ENCODE measurements at places on chromosomes 6 and 20.

GRCh38 chr6:16999491-17000436, 102.1 kb upstream of the STMND1 start:
- DNase-seq, result no peak

DNA sequence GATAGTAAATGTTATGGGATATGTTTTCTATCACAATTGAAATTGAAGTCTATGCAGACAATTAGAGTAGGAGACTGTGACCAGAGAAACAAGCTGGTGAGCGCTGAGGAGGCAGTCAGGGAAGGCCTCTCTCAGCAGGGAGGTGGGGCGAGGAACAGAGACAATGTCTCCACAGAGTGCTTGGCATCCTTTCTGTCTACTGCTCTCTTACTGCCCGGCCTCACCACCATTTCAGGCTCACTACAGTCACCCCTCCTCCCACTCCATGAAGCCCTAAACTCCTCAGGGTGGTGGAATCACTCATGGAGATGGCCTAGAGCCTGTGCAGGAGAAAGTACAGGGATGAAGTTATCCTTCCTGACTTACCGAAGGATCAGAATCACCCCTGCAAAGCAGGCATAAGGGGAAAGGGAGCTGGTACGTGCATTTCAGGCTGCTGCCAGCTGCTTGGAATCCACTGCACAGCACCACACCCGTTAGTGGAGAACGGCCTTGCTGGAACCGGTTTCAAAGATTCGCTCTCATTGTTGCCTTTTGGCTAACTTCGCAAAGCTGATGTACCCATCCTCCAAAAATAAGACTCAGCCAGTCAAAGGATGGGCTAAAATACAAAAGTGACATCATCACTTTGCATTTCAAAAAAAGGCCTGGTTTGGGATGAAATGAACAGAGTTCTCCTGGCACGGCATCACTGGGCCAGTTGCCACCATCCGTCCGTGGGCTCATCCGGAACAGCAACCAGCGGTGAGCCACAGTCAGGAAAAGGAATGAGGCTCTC, 67.3 kb downstream of the SLC22A23 start:
- no peak for DNase-seq

GRCh38 chr20:57244627-57245214, 21.7 kb downstream of the BMP7 start:
- peak; percentile 29 for DNase-seq

DNA sequence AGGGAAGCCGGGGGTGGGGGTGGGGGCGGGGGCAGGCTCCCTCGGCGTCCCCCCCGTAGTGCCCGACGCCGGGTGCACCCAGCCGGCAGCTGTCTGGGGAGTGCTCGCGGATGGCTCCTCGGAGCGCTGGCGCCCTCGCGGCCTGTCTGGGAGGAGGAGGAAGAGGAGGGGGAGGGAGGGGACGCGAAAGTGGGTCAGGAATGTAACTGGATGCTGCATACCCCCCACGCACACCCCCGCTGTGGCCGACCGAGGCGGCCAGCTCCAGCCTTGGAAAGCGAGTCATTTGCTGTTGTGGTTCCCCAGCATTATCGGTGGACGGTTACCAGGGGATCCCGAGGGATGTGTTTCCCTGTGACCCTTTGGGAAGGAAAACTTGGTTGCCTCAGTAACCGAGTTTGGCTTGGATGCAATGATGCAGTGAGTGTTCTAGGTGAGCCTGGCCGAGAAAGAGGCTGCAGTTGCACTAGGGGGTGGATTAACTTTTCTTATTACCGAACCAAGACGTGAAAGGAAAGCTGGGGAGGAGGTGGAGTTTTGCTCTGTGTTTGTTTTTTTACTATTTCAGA, 55.2 kb upstream of the RREB1 start:
- DNase-seq, result peak; percentile 91

GRCh38 chr20:2911200-2911599, 37.9 kb downstream of the PTPRA start:
- no peak for DNase-seq

- no peak for DNase-seq
Observed at GRCh38 chr6:61868507-61869080, 417.4 kb downstream of the KHDRBS2 start.

DNA sequence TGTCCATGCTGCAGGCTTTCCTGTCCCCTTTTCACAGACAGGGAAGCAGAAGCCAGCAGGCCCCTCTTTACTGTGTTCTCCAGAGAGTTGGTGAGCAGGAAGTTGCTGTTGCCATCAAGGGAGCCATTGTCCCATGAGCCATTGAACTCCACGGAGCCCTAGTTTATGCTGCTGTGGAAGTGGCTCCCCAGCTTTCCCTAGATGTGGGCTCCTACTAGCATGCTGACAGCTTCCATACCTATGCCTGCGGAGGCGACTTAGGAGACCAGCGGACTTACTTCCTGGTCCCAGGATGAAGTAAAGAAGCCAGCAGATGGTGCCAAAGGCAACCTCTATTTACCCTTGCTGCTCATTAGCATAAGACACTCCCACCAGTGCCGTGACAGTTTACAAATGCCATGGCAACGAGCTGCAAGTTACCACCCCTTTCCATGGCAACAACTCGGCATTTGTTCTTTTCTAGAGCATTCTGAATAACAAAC, 30.8 kb upstream of the FKBP1A start:
- DNase-seq, result peak; percentile 81

- DNase-seq, result no peak
Observed at GRCh38 chr6:54262971-54263370, 45.3 kb upstream of the TINAG start.

GRCh38 chr20:31695849-31696804, 26.5 kb downstream of the BCL2L1 start:
- DNase-seq, result no peak

All from NB4 (cell line).